Thoracic aorta (tissue), 2 donors: ENCODE measurements at places on chromosomes 6 and 20.

- no peak for DNase-seq
These were observed 74.7 kb upstream of the SLC4A11 start for GRCh38 chr20:3313683-3314065.

GRCh38 chr20:38624084-38624483 lies 22.5 kb downstream of the ARHGAP40 start:
- no peak for DNase-seq

DNA sequence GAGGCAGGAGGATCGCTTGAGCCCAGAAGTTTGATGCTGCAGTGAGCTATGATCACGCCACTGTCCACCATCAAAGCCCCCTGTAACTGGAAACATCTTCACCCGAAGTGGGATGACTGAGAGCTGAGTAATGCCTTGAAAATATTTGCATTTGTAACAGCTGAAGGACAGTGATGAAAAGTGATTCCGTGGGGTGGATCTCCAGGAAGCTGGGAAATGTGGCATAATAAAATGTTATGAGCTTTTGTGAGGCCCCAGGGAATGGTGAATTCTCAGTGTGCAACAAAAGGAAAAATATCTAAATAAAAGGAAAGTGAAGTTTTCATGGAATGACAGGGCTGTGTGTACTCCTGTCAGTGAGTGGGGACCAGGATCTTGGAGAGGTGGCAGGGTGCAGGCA lies 92.0 kb downstream of the JAG1 start:
- no peak for DNase-seq

GRCh38 chr6:31575335-31575901 lies at the start of gene TNF:
TNF (plus strand) TSS chr6:31575565; CDS start chr6:31575742, 177 bp downstream.
- no peak for DNase-seq

GRCh38 chr6:164184410-164184809 lies 769.9 kb downstream of the QKI start:
- DNase-seq = no peak

- DNase-seq = no peak
These were observed 77.1 kb downstream of the FBXO5 start for GRCh38 chr6:152905551-152906299.

GRCh38 chr6:53035549-53036213 lies 29.5 kb upstream of the FBXO9 start:
- no peak for DNase-seq
